Hair follicular keratinocyte (primary cell): ENCODE measurements at places on chromosomes 4 and X. TPM values are rescaled to one million over a fixed set of nuclear protein-coding genes. Genes with fewer than 3 reads are reported as not detected.

The WDR44 gene
- 11.5 and 12.6 TPM in 2 replicates for total RNA-seq

The RRAGB gene
- total RNA-seq: 6.0 and 9.1 TPM in 2 replicates

The SLC10A7 gene
- 8.8 and 12.1 TPM in 2 replicates for total RNA-seq

The NSG1 gene
- total RNA-seq: 20.4 and 24.8 TPM in 2 replicates

The PHKA2 gene
- total RNA-seq: 13.5 and 18.1 TPM in 2 replicates

The HTN1 gene
- not detected in 2 replicates for total RNA-seq

The ADH1B gene
- total RNA-seq: not detected in 2 replicates

The PNPLA4 gene
- 23.5 and 35.3 TPM in 2 replicates for total RNA-seq

The PIM2 gene
- 9.4 and 14.8 TPM in 2 replicates for total RNA-seq

The STIM2 gene
- total RNA-seq: 14.7 and 15.3 TPM in 2 replicates

The HSFX4 gene
- total RNA-seq: not detected in 2 replicates

The AMER1 gene
- 1.6 and 2.2 TPM in 2 replicates for total RNA-seq

The EDNRA gene
- 9.0 and 10.0 TPM in 2 replicates for total RNA-seq

The METAP1 gene
- total RNA-seq: 75.6 and 76.7 TPM in 2 replicates

The GYPE gene
- not detected in 2 replicates for total RNA-seq

The GABRQ gene
- total RNA-seq: not detected in 2 replicates

The SCML2 gene
- 0.49 and 0.62 TPM in 2 replicates for total RNA-seq

The CXXC4 gene
- not detected in 2 replicates for total RNA-seq

The BEX3 gene
- 132 and 200 TPM in 2 replicates for total RNA-seq

The RAPGEF2 gene
- total RNA-seq: 10.8 and 14.2 TPM in 2 replicates

The GAGE13 gene
- not detected in 2 replicates for total RNA-seq

The MAGEC3 gene
- total RNA-seq: not detected in 2 replicates

The RIPPLY1 gene
- not detected in 2 replicates for total RNA-seq

The IQCM gene
- not detected in 2 replicates for total RNA-seq

The SRPK3 gene
- 0.11 TPM in 1 of 2 replicates, not detected in the other for total RNA-seq

The STARD8 gene
- 0.16 and 0.34 TPM in 2 replicates for total RNA-seq

The SPACA5 gene
- total RNA-seq: not detected in 2 replicates

The RAB41 gene
- total RNA-seq: not detected in 2 replicates

The CFP gene
- not detected in 2 replicates for total RNA-seq

The WAS gene
- total RNA-seq: 0.16 TPM in 1 of 2 replicates, not detected in the other

The MAGEA2 gene
- not detected in 2 replicates for total RNA-seq

The GAGE10 gene
- not detected in 2 replicates for total RNA-seq

The ATP2B3 gene
- not detected in 2 replicates for total RNA-seq

The NCAPG gene
- total RNA-seq: 8.2 and 45.3 TPM in 2 replicates

The OPHN1 gene
- total RNA-seq: 2.5 TPM in 2 replicates

The TEX13D gene
- not detected in 2 replicates for total RNA-seq

The RNF175 gene
- 0.39 TPM in 1 of 2 replicates, not detected in the other for total RNA-seq

The PRDM5 gene
- 9.5 and 17.0 TPM in 2 replicates for total RNA-seq

The FRMPD4 gene
- 0.08 TPM in 2 replicates for total RNA-seq
